Thyroid gland (tissue), 4 donors: ENCODE measurements at places on chromosomes 7 and 10. TPM values are rescaled to one million over a fixed set of nuclear protein-coding genes. Genes with fewer than 3 reads are reported as not detected.

ZNF467 gene
- 14.4 TPM for total RNA-seq

CREB5 gene
- 2.5 TPM for total RNA-seq

SGPL1 gene
- 40.9 TPM for total RNA-seq

TMEM273 gene
- total RNA-seq, result 12.6 TPM

SCD gene
- 4.3 TPM for total RNA-seq

KAT6B gene
- total RNA-seq, result 84.8 TPM

TFR2 gene
- 0.22 TPM for total RNA-seq

NAT16 gene
- total RNA-seq, result not detected

GSTO2 gene
- total RNA-seq, result 14.3 TPM

SKIDA1 gene
- total RNA-seq, result 3.1 TPM

AFAP1L2 gene
- 356 TPM for total RNA-seq

GRCh38 chr7:137636376-137636775 lies 210.4 kb downstream of the DGKI start:
- no peak for DNase-seq

- DNase-seq, result peak; percentile 82
Measured at GRCh38 chr10:91632671-91633550, at the start of gene PPP1R3C. Gene PPP1R3C (minus strand): TSS chr10:91633071. CDS start chr10:91632969, 102 bp downstream.

- no peak for DNase-seq
Measured at GRCh38 chr10:34522546-34522945, 292.6 kb downstream of the PARD3 start.

DNA sequence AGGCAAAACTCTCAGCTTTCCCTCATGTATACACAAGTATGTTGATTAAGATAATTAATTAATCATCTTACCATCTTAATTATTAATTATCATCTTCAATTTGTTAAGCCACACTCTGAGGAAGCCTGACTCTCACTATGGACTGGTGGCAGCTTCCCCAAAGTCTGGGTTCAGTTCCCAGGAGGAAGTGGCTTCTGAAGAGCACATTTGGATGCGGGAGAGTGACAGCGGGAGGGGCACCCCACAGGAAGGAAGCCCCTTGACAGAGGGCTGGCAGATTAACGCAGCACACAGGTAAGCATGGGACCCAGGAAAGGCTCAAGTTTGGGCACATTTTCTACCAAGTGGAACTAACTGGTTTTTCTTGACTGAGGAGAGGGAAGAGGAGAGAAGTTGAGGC lies 13.4 kb upstream of the SLIT1 start:
- no peak for DNase-seq

- no peak for DNase-seq
Measured at GRCh38 chr7:118404211-118404610, 179.7 kb downstream of the ANKRD7 start.

GRCh38 chr10:102188298-102188940 lies 36.2 kb downstream of the NOLC1 start:
- no peak for DNase-seq

GRCh38 chr7:24346129-24346528 lies 62.1 kb downstream of the NPY start:
- DNase-seq, result peak; percentile 41

GRCh38 chr10:124386186-124387077 lies 32.3 kb downstream of the OAT start:
- no peak for DNase-seq

GRCh38 chr10:46018453-46019176 lies 11.8 kb downstream of the NCOA4 start:
- no peak for DNase-seq

GRCh38 chr7:29445736-29446135 lies 117.9 kb upstream of the PRR15 start:
- no peak for DNase-seq

DNA sequence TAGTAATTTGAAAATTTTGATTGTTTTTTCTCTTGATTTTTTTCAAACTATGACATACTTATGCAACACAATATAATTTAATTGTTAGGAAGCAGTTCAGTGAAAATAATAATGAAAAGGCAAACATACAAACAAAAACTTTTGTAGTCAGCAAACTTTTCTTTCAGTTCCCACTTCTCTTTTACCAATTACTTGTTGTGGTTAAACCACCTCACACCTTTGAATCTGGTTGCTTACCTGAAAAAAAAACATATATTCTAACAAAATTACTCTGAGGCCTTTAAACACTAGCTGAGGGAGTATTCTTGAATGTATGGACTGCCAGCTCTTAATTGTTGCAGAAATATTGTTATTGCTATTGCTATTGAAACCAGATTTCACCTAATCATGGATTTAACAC lies 266.2 kb upstream of the SEMA3C start:
- no peak for DNase-seq

GRCh38 chr7:47039904-47040303 lies 542.0 kb downstream of the TNS3 start:
- no peak for DNase-seq

GRCh38 chr7:15604166-15604565 lies 42.4 kb upstream of the AGMO start:
- no peak for DNase-seq

GRCh38 chr7:158110034-158110590 lies 477.5 kb downstream of the PTPRN2 start:
- no peak for DNase-seq

- DNase-seq, result no peak
Measured at GRCh38 chr10:116775488-116776400, 33.4 kb upstream of the HSPA12A start.

DNA sequence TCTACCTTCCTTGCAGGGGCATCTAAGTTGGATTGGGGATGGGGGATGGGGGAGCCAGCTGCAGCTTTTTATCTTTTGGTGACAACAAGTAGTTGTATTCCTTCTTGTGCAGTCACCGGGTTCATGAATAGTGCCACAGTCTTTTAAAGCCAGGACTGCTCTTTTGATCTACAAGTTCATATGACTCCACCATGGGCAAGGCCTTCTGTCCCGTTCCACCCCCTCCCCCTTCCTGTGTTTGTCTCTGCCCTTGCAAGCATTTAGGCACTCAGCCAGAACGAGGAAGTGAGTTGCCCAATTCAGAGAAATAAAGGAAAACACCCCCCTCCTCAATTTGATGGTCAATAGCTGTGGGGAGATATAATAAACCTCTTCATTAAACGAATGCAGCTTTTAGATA lies 44.8 kb upstream of the EGR2 start:
- peak; percentile 8 for DNase-seq

DNA sequence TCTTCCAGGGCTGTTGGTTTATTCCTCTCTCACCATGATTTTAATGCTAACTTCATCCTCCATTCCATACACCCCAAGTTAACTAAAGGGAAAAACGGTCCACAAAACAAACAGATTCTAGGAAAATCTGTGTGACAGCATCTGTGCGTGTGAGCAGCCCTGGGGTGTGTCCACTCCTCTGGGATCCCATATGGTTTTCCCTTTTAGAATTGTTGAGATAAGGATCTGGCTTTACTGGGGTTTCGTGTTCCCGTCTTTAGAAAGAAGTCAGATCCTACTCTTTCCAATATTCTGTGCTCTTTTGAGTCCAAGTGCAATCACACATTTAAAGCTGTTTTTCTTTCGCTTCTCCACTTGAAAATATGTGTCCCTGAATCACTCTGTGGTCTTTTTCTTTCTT lies 257.1 kb downstream of the KLF6 start:
- DNase-seq, result no peak

DNA sequence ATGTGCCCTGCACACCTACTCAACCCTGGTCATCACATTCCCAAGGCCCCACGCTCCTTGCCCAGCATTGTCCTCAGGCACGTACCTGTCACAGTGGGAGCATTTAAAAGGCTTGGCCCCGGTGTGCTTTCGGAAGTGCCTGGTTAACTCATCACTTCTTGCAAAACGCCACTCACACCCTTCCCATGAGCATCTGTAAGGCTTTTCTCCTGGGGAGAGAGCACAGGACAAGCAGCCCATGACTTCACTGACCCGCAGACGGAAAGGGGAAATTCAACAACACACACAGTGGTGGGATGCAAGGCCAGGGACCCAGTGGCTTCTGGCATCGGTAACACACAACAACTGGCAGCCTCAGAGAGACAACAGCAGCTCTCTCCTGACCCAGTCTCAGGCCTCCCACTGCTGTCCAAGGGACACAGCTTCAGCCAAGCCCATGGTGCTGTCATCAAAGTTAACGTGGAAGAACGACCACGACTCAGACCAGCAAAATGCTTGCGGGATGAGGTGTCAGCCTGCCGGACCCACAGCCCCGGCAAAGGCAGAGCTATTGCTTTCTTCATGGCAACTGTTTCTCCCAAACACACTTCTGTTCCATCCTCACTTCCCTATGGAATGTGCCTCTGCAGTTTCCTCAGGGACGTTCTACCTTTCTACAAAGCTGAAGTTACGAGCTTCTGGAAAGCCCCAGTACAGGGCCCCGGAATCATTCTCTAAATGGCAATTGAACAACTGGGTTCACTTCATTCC lies 4.8 kb downstream of the KLF6 start:
- no peak for DNase-seq

DNA sequence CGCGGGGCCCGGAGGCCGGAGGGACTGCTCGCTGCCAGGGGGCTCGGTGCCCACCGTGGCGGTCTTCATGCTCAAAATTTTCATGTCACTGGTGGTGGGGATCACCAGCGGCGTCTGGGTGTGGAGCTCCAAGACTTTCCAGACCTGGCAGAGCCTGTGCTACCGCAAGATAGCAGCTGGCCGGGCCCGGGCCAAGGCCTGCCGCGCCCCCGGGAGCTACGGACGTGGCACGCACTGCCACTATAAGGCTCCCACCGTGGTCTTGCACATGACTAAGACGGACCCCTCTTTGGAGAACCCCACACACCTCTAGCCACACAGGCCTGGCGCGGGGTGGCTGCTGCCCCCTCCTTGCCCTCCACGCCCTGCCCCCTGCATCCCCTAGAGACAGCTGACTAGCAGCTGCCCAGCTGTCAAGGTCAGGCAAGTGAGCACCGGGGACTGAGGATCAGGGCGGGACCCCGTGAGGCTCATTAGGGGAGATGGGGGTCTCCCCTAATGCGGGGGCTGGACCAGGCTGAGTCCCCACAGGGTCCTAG lies 2.0 kb downstream of the FZD9 start:
- DNase-seq, result no peak

- no peak for DNase-seq
Measured at GRCh38 chr10:18401416-18402195, 249.8 kb downstream of the NSUN6 start.

- DNase-seq, result no peak
Measured at GRCh38 chr10:29880856-29881255, 178.5 kb downstream of the JCAD start.

DNA sequence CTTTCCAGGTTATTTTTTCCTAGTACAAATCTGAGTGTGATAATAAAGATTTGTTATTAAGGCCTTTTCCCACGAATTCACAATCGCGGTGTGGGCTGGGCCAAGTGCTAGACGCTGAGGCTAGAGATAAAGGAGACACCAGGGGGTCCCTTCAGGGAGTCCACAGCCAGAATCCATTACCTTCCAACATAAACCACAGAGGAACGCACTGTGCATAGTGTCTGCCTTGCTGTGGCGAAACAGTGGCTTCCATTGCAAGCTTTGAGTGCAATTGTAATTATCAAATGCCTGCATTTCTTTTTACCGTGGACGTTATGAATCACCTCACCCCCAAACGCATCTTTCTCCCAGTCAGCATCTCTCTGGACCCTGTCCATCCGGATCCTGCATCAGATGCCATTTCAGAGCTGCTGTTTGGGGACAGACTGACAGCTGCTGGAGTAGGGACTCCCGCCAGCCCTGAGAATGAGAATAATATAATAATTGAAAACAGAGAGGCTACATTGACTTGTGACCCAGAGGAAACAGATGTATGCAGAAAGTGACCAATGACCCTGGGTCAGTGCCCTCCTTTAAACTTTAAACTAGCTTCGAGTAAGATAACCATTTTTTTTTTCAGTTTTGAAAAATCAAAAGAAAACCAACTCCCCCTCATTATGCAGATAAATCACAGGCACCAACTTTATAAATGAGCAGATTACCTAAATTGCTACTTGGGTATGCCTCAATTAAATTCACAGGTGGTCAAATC lies 456.2 kb upstream of the NRP1 start:
- DNase-seq, result no peak

- no peak for DNase-seq
Measured at GRCh38 chr7:124324262-124324661, 291.4 kb upstream of the TMEM229A start.

GRCh38 chr10:83764666-83765065 lies 374.6 kb upstream of the GHITM start:
- no peak for DNase-seq

DNA sequence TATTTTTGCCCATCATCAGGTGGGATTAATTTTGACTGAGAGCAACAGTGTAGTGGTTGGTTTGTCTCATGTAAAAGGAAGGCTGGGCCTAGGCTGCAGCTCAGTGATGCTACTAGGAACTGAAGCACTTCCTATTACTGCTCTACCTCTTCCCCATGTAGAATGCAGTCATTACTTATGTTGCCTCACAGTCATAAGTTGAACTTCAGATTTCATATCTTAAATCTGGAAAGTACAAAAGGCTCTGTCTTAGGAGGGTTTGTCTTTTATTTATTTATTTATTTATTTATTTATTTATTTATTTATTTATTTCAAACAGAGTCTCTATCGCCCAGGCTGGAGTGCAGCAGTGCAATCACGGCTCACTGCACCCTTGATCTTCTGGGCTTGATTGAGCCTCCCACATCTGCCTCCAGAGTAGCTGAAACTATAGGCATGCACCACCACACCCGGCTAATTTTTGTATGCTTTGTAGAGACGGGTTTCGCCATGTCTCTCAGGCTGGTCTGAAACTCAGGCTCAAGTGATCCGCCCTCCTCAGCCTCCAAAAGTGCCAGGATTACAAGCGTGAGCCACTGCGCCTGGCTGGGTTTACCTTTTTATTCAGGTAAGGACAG lies 721.7 kb upstream of the GALNT17 start:
- DNase-seq, result no peak

GRCh38 chr7:32079510-32079909 lies 9.3 kb upstream of the PDE1C start:
- DNase-seq, result no peak

GRCh38 chr7:101634196-101634717 lies 5.2 kb upstream of the MYL10 start:
- DNase-seq, result no peak

GRCh38 chr10:101967713-101968112 lies 88.3 kb downstream of the ARMH3 start:
- no peak for DNase-seq

- DNase-seq, result no peak
Measured at GRCh38 chr7:11343818-11344413, 370.2 kb downstream of the PHF14 start.

- no peak for DNase-seq
Measured at GRCh38 chr10:129624526-129624925, 157.5 kb downstream of the MGMT start.

GRCh38 chr10:67296926-67297325 lies 371.1 kb downstream of the LRRTM3 start:
- DNase-seq, result no peak

DNA sequence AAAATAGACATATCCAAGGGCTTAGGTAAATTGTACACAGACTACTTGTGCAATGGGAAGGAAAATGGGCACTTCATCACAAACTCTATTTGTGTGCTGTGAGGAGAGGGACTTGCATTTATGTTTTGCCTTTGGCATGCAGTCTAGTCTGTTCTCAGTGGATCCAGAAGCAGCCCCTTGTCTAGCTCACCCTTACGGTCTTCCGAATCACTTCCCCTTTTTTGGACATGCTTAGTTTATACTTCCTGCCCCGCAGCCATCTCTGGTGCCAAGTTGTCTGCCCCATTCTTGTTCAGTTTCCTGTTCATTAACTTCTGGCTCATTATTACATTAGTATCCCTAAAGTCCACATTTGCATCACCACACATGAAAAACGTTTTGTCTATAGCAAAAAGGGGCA lies 161.6 kb downstream of the NRCAM start:
- no peak for DNase-seq
